RPMI8226 (cell line): ENCODE measurements at places on chromosomes 7 and 10.

GRCh38 chr10:91197127-91197526 is 23.3 kb upstream of the PCGF5 start:
- no peak for DNase-seq

DNA sequence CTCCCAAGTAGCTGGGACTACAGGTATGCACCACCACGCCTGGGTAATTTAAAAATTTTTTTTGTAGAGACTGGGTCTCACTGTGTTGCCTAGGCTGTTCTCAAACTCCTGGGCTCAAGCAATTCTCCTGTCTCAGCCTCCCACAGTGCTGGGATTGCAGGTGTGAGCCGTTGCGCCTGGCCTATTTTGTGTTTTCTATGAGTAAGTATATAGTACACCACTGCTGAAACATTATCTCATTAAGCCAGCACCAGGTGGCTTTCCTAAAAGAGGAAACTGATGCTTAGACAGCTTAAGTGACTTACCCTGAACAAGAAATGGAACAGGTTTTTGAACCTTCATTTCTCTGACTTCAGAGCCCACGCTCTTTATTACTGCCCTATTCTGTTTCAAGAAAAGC is 7.8 kb upstream of the PTPN12 start:
- DNase-seq = no peak

- DNase-seq = no peak
Measured at GRCh38 chr7:135888740-135889139, 88.4 kb downstream of the MTPN start.

DNA sequence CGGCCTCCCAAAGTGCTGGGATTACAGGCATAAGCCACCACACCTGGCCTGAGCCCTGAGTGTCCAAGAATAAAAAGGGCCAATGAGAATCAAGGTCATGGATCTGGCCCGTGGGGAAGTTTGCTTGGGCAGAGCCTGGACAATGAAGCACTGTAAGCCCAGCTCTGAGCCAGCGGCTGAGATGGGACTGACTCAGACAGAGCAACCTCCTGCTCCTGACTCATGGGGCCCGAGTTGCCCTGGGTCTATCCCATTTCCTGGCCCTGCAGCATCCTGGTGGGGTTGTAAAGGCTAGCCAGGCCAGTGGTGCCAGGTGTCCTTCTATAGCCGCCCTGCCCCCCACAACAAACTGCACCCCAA is 5.2 kb upstream of the MYH16 start:
- no peak for DNase-seq

DNA sequence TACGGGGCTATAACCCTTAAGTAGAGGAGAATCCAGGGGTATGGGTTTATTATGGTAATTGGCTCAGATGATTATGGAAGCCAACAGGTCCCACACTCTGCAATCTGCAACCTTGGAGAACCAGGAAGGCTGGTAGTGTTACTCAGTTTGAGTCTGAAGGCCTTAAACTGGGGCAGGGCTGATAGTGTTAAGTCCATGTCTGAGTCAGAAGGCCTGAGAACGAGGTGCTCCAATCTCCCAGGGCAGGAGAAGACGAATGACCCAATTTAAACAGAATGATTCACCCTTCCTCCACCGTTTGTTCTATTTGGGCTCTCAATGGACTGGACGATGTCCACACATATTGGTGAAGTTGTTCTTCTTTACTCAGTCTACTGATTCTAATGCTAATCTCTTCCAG is 244.5 kb upstream of the PTER start:
- DNase-seq = no peak

DNA sequence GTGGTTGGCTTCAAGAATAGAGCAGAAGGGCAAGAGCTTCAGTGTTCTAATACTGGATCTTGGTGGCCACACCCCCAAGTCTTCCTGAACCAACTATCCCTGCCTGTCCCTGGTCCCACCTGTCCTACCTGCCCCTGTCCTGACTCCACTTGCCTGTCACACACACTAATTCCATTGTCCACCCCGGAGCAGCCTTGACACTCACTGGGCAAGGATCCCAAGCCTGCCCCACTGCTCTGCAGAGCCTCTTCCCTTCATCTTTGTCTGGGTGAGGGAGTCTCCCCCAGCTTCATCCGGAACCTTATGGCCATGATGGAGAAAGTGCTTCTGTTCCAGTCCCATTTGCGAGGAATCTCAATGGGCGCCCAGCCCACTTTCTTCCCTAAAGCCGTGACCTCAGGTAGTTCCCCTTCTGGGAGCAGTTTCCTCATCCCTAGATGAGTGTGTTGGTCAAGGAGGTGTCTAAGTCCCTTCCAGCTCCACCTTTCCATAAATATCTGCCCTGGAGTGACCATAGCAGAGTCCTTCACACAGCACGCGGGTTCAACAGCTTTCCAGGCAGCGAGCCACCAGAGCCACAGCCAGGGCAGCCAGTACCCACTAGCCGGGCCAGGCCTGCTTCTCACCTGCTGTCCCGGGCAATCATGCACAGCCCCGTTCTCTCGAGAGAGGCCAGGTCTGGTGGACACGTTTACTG is 61.5 kb downstream of the VIPR2 start:
- DNase-seq = no peak

- no peak for DNase-seq
Measured at GRCh38 chr10:67308912-67309311, 383.1 kb downstream of the LRRTM3 start.

GRCh38 chr7:50502001-50502684 is 52.0 kb upstream of the FIGNL1 start:
- no peak for DNase-seq

DNA sequence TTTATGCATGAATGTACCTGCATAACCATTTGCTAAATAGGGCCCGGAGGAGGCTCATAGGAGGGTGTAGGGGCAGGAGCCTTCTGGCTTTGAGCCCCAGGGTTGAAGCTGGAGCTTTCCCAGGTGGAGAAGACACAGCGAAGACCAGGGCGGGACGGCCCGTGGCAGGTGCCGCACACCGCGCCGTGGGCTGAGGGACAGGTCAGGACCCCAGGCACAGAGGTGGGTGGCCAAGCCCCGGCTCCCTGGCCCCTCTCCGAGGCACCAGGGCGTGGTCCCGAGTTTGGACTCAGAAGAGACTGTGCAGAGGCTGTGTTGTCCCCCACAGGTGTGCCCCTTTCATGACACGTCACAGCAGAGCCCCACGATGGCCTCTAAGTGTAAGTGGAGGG is 56.5 kb downstream of the PWWP2B start:
- DNase-seq = no peak

DNA sequence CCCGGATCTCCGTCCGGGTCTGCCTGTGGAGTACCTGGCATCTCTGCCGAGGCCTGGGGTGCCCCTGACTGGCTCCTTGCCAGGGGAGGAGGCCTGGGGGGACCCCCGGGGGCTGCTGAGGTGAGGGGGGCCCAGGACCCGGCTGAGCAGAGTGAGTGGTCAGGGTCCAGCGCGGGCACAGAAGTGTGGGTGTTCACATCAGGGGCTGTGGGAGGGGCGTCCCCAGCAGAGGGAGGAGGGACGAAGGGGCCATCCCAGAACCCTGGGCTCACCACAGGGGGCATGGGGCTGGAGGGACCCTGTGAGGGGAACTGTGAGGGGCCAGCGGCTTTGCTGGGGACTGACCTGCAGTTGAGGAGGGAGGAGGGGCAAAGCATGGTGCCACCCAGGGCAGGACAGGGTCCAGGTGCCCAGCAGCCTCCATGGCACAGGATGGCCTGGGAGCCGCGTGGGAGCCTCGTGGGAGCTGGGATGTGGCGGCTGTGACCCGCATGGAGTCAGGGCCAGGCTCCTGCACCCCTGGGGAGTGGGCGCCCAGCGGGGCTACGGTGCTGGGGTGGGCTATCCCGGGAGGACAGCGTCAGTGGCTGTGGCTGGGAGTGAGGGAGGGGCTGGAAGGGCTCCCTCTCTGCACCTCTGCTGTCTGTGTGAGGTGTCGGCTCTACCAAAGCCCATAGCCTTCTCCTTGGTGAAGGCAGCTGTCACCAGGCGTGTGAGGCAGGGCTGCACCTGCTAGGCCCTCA is 91.2 kb downstream of the DNAJB6 start:
- DNase-seq = peak; percentile 28

DNA sequence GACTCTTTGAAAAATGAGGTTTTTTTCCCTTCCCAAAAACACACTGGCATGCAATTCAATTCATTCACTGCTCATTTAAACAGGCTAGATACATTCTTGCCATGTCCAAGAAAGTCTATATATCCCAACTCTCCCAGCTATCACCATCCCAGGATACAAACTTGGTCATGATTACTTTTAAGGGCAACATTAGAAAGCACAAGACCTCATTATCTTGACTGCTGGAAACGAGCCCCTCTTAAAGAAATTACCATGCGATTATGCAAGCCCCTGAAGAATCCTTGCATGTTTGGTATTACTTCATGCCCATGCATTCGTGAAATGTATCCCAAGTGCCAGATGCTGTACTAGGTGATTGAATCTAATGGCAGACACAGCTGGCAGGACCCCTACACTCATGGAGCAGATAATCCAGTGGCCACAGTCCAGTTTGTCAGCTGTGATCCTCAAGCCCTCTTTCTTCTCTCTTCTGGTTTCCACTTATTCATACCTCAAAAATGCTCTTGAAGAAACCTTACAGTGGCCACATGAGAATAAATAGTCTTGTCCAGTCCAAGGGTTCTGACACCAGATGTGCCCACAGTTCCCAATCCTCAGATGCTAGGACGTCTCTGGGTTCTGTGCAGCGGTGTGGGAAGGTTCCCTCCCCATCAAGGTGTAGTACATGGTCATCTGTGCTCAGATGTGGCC is 103.7 kb upstream of the HABP2 start:
- DNase-seq = no peak

DNA sequence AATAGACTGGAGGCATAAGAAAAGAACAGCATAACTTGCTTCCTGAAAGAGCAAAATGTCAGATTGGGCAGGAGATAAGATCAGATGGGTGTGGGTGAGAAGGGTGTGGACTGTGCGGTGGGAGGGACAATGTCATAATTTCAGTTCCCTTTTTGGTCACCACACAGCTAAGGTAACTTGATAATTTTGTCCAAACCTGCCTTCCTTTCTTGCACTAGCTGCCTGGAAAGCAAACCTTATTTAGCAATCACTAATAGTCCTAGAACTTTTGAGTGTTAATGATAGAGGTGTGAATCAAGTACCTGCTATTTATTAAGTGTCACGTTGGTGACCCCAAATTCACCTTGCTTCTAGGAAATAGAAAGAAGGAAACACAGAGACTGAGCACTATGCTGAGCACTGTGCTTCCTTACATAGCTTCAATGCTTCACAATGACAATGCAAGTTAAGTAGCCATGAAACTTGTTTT is 72.4 kb upstream of the SP4 start:
- DNase-seq = peak; percentile 84

GRCh38 chr7:96414931-96415292 is 93.0 kb upstream of the SLC25A13 start:
- peak; percentile 56 for DNase-seq

GRCh38 chr10:117609796-117610170 is 67.2 kb downstream of the EMX2 start:
- DNase-seq = no peak

DNA sequence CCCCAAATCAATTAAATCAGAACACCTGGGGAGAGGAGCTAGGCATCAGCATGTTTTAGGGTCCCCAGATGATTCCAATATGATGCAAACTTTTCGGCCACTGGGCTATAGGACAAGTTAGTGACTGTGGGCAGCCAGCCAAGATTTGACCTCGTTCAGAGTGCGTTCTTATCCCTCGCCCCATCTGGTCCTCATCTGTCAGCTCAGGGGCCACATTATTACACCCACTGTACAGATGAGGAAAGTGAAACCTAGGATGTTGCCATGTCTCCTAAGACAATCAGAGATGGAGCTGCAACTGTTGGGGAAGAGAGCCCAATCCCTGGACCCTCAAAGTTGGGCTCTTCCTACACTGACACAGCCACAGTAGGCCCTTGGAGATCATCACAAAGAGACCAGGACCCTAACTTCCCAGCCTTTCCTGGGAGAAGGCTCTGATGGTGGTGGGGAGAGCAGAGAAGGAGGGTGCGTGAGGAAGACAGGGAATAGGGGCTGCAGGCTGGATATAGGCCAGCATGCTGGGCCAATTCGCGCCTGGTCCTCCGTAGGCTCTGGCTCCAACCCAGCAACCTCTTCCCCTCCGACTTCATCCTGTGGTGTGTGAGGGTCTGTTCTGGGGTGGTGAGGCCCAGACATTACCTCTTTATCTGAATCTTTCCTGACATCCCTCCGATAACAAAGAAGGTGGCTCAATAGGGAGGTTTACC is 109.4 kb upstream of the ZMIZ1 start:
- no peak for DNase-seq

- DNase-seq = no peak
Measured at GRCh38 chr7:1707756-1708595, 37.9 kb downstream of the ELFN1 start.

GRCh38 chr7:74388880-74389415 is 64.8 kb upstream of the GTF2IRD1 start:
- no peak for DNase-seq

DNA sequence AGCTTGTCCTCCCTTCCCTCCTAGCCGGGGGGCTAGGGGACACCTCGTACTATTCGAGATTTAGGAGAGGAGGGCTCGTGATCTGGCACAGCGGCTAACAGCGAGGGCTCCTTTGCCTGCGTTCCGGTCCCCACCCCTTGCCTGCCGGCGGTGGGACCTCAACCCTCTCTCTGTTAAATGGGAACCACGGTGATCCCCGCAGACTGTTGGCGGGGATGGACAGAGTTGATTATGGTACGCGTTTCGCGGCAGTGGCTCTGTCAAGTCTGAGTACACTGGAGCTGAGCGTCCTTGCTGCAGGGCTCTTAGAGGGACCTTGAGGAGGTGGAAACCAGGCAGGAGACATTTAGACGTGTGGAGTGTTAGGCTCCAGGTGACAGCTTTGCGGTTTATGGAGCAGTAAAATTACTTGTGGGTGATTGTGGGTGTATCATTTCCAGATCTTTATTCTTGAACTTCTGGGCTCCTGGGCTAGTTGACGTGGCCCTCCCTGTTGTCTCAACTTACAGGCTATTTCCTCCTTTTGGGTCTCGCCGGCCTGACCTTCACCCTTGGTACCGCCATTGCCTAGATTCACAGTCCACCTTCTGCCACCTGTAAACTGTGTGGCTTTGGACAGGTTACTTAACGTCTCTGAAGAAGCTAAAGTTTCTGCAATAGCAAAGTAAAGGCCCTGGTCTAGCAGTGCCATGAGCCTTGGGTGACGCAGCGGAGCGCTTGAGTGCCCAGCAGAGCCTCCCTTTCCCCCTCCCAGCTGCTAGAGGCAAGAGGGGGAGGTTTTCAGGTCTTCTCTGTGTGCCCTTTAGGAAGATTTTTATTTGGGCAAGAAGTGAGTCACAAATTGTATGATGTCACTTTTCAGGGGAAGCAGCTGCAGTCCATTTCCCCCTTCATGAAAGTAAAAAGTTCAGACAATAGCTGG is 739 bp downstream of the CASP7 start:
- peak; percentile 55 for DNase-seq

GRCh38 chr7:41892356-41893100 is 189.6 kb upstream of the INHBA start:
- no peak for DNase-seq

GRCh38 chr10:1552406-1552805 is 184.9 kb downstream of the ADARB2 start:
- DNase-seq = no peak

GRCh38 chr7:112930787-112931186 is 140.6 kb upstream of the TMEM168 start:
- no peak for DNase-seq

- no peak for DNase-seq
Measured at GRCh38 chr10:103177123-103177522, 15.9 kb downstream of the NT5C2 start.
